ENCODE measurements at places on chromosomes 5 and 9. TPM values are rescaled to one million over a fixed set of nuclear protein-coding genes. Genes with fewer than 3 reads are reported as not detected.

The GLDC gene
- 9.9 TPM for total RNA-seq

The INSL4 gene
- total RNA-seq: not detected

GRCh38 chr5:155649666-155650065 is 636.1 kb downstream of the KIF4B start:
- H3K4me1 ChIP-seq: no peaks in the 10 kb centered on the region
- no peak for DNase-seq
- no peaks in the 10 kb centered on the region for H3K36me3 ChIP-seq
- no peaks in the 10 kb centered on the region for H3K27me3 ChIP-seq

- no peak overlapping the region for H3K27ac ChIP-seq
- H3K36me3 ChIP-seq: no peaks in the 10 kb centered on the region
- H3K4me1 ChIP-seq: no peaks in the 10 kb centered on the region
- no peak overlapping the region for H3K4me3 ChIP-seq
Observed at GRCh38 chr5:71836084-71836483, 117.0 kb downstream of the CARTPT start.

DNA sequence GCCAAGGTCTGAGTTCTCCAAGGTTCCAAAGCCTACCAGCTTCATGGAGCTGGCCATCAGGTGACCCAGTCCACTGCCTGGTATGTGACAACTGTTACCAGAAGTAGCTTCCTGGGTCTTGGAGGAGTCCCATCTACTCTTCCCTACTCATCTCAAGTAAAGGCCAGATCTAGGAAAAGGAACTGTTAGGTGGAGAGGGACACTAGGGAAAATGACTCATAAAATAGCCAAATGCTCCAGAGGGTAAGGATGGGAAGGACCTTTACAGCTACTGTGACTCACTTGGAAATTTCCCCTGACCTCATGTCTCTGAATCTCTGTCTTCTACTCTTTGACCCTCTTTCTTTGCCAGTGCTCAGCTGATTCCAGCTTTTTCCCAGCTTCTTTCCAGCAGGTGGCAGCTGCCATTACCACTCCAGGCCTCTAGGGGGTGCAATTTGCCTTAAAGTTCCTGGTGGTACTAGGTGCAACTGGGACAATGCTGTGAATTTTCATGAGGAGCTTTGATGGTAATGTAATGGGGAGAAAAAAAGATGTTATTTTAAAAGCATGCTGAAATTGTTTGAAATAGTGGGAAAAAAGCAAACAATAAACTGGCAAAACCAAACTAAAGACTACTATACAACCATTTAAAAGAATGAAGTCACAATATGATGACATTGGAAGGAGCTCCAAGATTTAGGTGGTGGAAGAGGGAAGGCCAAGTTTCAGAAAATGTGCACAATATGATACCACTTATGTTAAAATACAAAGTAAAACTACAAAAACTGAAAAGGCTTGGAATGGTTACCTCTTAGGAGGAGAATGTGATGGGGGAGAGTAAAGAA is 27.1 kb upstream of the MYORG start:
- peaks cover 4% of the 10 kb centered on the region for H3K36me3 ChIP-seq
- no peaks in the 10 kb centered on the region for H3K27me3 ChIP-seq
- DNase-seq: peak; percentile 71
- H3K4me3 ChIP-seq: no peak overlapping the region

All from activated CD4-positive, alpha-beta memory T cell treated with anti-CD3 and anti-CD28 coated beads for 36 hours (primary cell).